Activated CD4-positive, alpha-beta T cell treated with anti-CD3 and anti-CD28 coated beads, Interleukin-2, amount 50 U/mL, for 1 hour (primary cell): ENCODE measurements at places on chromosomes 12 and 14.

- no peak for DNase-seq
Observed at GRCh38 chr12:43951286-43951685, 115.4 kb downstream of the TMEM117 start.

GRCh38 chr12:44240186-44240585 is 404.3 kb downstream of the TMEM117 start:
- DNase-seq: no peak

DNA sequence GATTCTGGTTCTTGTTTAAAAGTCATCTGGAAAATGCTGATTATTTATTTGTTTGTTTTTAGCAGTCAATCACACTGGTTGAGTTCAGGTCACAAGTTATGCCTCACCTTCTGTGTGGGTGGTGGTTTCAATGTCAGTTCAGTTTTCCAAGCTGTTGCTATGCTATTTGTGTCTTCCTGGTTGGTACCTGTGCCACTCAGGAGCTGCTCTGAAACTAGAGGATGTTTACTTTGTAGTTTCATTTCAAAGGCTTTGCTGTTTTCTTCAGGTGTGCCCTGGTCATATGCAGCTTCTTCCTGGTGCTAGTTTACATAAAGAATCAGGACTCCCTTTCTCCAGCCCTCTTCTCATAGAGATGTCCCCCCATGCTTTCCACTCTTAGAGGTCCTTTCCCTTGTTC is 75.7 kb upstream of the PPP4R3A start:
- DNase-seq: no peak

DNA sequence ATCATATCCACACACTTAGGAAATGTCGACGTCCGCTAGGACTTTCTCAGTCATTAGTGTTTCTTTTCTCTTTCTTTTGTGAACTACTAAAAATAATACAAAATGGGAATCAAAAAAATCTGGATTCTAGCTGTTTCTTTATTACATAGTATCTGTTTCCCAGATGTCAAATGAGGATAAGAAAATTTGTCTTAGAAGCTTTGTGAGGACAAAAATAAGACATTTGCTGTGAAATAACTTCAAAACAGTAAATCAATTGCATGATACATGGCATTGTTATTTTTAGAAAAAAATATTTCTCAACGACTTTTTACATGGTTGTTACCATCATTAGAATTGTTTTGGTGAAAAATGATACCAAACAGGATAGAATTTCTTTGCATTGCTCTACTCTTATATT is 71.4 kb upstream of the IFNG-AS1 start:
- no peak for DNase-seq

DNA sequence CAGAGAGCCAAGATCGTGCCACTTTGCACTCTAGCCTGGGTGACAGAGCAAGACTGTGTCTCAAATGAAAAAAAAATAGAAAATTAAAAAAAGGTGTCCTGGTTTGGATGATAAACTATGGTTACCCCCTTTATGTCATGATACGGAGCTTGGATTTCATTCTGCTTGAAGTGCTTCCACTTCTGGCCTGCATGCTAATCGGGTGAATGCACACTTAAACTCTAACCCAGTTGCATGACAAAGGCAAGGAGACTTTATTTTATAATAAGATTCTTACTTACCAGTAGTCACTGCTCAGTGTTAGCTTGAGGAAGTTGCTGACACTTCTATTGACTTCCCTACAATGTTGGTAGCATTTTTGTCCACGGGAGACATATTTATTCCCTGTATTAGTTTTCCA is 24.3 kb downstream of the CFAP54 start:
- no peak for DNase-seq

- no peak for DNase-seq
Observed at GRCh38 chr12:93541578-93542225, 30.8 kb upstream of the SOCS2 start.

DNA sequence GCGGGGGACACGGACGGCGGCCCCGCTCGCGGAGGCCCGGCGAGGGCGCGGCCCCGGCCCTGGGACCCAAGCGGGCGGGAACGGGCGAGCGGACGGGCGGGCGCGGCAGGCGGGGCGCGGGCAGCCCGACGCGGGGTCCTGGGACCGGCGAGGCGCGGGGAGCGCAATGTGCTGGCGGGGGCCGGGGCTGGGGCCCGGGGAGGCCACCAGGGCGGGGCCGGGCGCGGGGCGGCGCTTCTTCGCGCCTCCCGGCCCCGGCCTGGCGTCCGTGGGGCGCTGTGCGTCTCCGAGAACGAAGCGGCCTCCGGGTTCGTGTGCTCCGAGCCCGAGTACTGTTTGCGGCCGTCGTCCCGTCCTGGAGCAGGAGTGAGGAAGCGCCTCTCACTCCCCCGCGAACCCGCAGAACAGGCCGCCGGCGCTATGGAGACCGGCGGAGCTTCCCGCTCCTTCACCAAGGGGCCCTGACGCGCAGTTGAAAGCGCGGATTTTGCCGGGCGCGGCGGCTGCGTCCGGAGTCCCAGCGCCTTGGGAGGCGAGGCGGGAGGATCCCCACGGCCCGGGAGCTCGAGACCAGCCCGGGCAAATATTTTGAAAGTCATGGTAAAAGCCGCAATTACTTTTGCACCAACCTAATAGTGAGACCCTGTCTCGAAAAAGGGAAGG is 420 bp upstream of the ANKLE2 start:
- DNase-seq: peak; percentile 83

DNA sequence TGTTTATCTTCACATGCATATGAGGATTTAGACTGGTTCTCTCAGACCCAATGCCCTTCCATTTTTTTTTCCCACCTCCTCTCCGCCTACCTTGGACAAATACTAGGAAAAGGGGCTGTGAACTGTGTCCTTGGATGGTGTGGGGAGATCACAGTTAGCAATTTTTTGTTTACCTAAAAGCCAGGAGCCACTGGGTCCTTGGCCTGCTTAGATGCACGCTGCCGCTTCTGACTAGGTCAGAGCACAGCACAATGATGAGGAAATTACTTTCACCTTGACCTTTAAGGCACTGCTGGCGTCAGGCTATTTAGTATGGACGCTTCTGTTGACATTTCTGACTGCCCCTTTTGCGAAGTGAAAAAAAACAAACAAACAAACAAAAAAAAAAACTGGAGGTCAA is 1.9 kb downstream of the CCDC38 start:
- no peak for DNase-seq

DNA sequence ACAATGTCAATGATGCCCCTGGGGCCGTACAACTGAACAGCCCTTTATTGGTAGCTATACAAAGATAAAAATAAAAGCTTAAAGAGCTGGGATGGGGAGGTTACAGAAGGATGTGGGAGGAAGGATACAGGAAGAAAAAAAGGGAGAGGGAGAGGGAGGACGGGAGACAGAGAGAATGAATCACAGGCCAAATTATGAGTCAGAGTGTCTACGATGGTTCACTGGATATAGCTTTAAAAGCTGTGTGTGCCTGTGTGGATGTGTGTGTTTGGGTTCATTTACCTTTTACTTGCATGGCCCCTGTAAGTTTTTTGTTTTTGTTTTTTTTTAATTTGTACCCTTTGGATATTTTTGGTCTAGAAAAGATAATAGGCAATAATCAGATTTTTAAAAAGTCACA is 111.9 kb downstream of the CCDC60 start:
- DNase-seq: no peak

- no peak for DNase-seq
Observed at GRCh38 chr14:91885113-91885712, 17.9 kb upstream of the TC2N start.

DNA sequence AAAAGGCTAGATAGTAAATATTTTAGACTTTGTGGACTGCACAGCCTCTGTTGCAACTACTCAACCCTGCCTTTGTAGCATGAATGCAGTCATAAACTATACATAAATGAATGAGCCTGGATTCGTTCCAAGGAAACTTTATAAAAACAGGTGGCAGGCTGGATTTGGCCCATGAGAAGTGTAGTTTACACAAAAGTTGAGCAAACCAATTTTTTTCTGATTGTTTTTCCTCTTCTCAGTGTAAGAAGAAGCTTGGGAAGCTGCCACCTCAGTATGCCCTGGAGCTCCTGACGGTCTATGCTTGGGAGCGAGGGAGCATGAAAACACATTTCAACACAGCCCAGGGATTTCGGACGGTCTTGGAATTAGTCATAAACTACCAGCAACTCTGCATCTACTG is 9.5 kb downstream of the OAS1 start:
- DNase-seq: no peak

GRCh38 chr14:60250257-60251035 is 1.4 kb downstream of the PPM1A start:
- DNase-seq: no peak

DNA sequence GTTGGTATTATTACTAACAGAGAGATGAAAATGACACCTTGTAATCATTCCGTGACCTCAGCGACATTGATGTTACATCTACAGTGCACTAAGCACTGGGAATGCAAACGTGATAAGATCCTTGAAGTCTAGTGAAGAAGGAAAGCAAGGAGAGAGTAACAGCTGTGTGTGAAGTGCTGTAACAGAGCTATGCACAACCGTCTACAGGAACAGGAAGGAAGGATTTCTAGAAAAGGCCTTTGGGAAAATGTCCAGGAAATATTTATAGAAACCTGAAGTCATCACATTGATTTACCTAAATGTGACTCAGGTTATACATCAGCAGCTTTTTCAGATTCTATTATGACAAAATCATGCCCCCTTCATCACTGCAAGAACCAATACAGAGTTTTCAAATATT is 304.2 kb upstream of the AMIGO2 start:
- DNase-seq: no peak

DNA sequence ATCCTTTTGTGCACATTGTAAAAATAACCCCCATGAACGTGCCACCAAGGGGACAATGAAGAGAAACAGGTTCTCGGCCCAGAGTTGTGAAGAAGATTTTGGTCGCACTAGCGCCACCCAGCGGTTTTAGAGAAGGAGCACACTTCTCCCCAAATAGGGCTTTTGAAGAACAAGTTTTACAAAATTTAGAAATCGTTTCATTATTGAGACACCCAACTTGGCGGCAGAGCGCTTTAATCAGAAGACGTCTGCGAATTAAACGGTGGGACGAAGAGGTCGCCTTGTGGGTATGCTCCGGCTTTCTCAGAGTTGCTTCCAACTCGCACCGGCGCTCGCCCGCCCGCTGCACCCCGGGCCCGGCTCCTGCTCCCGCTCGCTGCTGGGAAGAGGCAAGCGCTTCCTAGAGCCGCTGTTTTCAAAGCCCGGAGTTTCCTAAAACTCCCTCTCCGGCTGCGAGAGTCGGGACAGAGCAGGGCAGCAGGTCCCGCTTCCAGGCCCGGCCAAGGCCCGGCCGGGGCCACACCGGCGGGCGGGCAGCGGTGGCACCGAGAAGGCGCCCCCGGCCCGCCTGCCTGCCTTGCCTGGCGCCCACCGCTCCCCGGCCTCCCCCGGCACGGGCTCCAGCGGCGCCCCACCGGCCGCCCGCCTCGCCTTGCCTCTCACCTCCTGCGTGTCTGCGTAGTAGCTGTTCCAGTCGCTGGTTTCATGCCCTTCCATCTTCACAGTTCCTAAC is 645 bp downstream of the FOXA1 start:
- no peak for DNase-seq

GRCh38 chr14:99621948-99622347 is 17.9 kb upstream of the CCDC85C start:
- DNase-seq: no peak

DNA sequence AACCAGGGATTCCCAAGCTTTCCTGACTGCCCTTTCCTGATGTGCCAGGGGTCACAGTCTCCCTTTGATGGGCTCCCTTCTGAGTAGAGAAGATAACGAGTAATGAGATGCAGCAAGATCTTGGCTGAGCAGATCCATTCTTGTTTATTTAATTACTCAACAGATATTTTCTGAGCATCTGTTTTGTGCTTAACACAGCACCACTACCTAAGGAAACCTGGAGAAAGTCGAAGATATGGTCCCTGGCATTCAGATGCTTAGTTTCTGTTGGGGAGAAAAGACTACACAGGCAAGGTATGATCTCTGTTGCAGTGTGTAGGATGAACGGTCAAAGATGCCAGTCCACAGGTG is 3.9 kb downstream of the AJUBA start:
- no peak for DNase-seq

DNA sequence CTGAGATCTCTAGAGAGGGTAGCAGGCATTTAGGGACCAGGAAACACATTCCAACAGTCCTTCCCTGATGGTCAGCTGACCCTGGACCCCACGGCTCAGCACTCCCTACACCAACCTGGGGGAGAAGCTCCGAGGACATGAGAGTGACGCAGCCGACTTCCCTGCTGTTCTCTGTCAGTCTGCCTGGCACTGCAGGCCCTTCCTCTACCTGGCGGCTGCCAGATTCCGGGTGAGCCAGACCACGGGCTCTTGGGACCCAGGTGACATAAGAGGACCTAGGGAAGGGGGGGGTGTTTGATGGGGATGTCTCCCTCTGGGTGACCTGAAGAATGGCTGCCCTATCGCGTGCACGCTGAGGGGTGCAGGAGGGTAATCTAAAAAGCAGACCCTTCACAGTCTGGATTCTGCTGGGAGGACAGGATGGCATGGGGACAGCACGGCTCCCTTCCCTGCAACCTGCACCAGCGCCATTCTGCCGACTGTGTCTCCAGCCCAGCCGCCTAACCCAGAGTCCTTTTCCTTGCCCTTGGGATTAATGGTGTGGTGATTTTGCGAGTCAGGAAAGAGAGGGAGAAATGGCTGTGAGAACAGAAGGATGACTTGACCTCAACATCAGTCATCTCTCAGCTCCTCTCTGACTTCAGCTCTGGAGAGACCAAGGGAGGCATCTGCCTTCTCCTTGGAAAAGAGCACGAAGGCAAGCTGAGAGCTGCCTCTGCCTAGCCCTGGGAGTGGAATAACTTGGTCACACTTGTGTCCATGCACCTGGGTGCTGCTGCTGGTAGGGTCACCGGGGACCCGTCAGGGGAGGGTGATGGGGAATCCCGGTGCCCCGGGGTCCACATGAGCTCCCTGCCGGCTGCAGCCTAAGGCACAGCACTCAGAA is 158.5 kb downstream of the CALM1 start:
- DNase-seq: no peak

DNA sequence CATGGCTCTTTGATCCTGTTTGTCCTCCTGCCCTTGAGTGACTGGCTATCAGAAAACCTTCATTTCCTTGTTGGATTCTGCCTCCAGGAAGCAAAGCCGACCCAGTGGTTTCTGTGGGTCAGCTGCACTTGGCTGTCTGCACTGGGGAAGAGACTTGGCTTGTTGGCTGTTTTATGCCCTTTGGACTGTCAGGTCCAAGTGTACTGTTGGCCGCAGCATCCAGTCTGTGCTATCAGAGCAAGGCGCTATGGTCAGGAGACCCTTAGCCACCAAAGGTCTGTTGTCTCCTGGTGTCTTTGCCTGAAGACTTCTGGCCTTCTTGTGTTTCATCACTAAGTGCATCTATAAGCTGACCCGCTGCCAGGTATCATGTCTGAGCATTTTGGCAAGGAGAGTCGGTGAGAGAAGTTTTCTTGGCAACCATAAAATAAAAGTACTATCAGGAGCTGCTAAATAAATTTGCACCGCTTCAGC is 177.4 kb upstream of the HIF1A start:
- no peak for DNase-seq

- peak; percentile 90 for DNase-seq
Observed at GRCh38 chr12:54379398-54380201, 4.9 kb downstream of the ZNF385A start.

GRCh38 chr14:98952593-98953350 is 319.2 kb downstream of the BCL11B start:
- no peak for DNase-seq
